ENCODE measurements at places on chromosomes 1 and 21.

GRCh38 chr1:19327301-19327700 is 15.2 kb downstream of the SLC66A1 start:
- H3K36me3 ChIP-seq = peaks cover 70% of the 10 kb centered on the region
- no peak overlapping the region for H3K27ac ChIP-seq
- no peak for DNase-seq

DNA sequence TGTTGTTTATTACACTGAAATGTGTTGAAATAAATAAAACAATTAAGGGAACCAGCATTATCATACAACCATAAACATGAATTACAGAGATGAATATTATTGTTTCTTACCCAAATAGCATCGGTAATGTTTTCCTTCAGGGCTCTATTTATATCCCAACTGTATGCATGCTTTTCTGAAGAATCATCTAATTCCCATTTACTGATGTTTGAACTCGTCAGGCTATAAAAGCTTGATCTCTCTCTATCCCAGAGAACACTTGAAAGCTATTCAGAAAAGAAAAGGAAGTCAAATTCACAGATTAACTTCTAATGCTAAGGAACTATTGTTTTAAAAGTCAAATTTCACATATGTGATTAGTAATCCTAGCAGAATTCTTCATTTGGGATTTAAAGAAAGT is 12.4 kb downstream of the NUP133 start:
- no peaks in the 10 kb centered on the region for H3K4me1 ChIP-seq
- H3K4me3 ChIP-seq = no peak overlapping the region
- H3K36me3 ChIP-seq = no peaks in the 10 kb centered on the region
- H3K27ac ChIP-seq = no peak overlapping the region
- DNase-seq = no peak

GRCh38 chr1:99957818-99958217 is 12.0 kb upstream of the SLC35A3 start:
- H3K4me3 ChIP-seq = no peak overlapping the region
- H3K36me3 ChIP-seq = no peaks in the 10 kb centered on the region
- H3K27ac ChIP-seq = no peak overlapping the region
- H3K4me1 ChIP-seq = no peaks in the 10 kb centered on the region

GRCh38 chr1:208654241-208654640 is 410.1 kb upstream of the PLXNA2 start:
- H3K27me3 ChIP-seq = no peaks in the 10 kb centered on the region
- no peak for DNase-seq
- no peak overlapping the region for H3K4me3 ChIP-seq
- H3K4me1 ChIP-seq = no peaks in the 10 kb centered on the region
- no peaks in the 10 kb centered on the region for H3K36me3 ChIP-seq

DNA sequence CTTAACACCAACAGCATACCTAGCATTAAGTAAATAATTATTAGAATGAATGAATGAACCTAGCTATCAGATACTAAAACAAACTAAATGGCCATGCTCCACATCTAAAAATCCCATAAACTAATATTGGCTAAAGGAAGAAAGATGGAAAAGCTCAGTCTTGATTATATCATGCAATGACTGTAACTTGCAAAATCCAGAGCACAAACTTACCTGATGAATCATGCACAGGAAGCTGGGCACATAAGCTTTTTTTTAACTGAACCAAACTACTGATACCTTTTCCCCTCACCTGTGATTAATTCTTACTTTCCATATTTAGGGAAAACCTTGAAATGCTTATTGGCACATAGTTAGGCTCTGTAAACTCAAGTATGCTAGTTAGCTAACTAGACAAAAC is 70.2 kb downstream of the KIF14 start:
- DNase-seq = no peak
- H3K27me3 ChIP-seq = no peaks in the 10 kb centered on the region
- no peaks in the 10 kb centered on the region for H3K36me3 ChIP-seq
- H3K27ac ChIP-seq = no peak overlapping the region
- H3K4me1 ChIP-seq = no peaks in the 10 kb centered on the region

DNA sequence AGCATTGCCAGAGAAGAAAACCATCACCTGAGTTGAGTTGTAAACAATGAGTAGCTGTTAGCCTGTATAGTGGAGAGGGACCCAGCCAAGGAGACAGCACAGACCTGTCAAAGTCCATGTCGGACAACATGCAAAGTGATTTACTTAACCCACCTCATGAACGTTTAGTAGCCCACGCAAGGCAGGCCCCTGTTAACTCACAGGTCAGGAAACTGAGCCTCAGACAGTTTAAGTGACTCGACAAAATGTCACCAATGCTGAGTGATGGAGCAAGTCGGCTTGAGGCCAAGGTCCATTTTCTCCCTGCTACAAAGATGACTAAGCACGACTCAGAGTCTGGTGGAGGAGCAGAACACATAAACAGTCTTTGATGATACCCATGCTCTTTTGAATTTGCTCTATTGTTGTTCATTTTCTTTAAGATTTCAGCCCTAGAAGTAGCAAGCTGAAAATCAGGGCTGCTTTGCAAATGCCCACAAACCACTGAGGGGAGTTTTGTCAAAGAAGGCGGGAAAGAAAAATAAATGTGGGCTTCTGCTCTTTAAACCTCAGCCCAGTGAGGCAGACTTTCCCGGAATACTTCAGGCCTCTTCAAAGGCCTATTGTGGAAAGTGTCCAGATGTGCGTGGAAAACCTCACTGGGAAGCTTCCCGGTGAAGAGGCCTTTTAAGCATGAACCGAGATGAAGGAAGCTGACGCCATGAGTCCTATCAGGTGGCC is 83.8 kb upstream of the HOOK1 start:
- H3K27ac ChIP-seq = peak overlapping the region; percentile 62
- peak; percentile 62 for DNase-seq
- H3K36me3 ChIP-seq = no peaks in the 10 kb centered on the region
- no peak overlapping the region for H3K4me3 ChIP-seq

DNA sequence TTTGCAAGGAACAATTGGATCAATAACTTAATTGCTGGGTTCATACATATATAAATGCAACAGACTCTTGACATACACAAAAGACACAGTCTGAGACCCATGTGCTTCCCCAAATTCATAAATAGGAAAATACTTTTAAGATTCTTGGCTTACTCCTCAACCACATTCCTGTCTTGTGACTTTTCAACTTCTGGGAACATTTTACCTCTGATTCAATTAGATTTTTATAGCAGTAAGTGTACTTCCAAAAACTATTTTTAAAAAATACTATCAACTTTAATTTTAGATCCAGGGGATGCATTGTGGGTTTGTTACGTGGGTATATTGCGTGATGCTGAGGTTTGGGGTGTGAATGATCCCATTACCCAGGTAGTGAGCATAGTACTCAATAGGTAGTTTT is 406.7 kb downstream of the RPS6KC1 start:
- no peaks in the 10 kb centered on the region for H3K36me3 ChIP-seq
- DNase-seq = no peak
- peaks cover 4% of the 10 kb centered on the region for H3K4me1 ChIP-seq
- H3K27me3 ChIP-seq = no peaks in the 10 kb centered on the region

DNA sequence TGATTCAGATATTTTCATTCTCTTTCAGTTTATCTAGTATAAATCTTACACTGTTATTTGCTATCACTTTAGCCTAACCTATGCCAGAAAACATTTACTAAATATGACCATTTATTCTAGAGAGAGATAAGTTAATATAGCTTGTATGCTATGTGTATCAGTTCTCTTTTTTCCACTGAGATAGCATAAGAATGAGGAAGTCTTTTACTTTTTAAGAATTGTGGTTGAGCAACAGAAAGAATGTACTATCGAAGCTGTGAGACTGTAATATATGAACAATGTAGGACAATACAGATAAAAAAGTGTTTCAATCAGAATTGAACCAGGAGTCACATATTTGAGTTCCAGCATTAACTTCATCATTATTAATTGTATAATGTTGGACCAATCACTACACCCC is 479.9 kb upstream of the PLXNA2 start:
- no peaks in the 10 kb centered on the region for H3K36me3 ChIP-seq
- no peak overlapping the region for H3K4me3 ChIP-seq
- H3K4me1 ChIP-seq = no peaks in the 10 kb centered on the region
- H3K27ac ChIP-seq = no peak overlapping the region
- no peaks in the 10 kb centered on the region for H3K27me3 ChIP-seq

DNA sequence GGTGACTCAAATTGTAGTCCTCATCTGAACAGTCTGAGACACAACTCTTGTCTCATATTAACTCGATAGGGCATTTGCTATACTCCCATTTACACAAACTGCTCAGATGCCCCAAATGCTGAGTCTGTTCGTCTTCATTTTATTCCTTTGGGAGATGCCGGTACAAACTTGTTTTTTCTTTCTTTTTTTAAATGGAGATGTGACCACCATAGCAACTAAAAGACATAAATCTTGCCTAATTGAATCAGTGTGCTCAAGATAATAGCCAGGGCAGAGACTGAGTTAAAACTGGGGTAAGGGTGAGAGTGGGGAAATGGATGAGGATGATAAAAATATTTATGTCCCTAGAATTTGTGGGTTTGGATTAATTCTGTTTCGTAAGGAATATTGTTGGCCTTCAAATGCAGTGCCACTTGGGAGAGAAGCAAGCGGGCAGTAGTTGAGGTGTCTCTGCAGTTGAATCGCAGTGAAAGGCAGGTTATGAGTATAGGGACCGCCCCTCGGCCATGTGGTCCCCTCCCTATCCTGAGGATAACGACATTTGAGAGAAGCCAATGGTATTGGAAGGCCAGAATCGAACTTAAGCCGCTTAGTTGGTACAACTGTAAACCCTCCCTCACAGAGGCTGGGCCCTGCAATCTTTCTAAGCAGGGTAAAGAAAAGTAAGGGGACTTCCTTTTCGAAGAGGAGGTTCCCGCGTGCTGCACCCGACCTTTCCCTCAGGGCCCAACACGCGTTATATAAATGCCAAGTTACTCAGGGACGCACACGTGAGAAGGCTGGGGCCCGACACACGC is 859 bp upstream of the LRRC8B start:
- no peaks in the 10 kb centered on the region for H3K36me3 ChIP-seq
- peak overlapping the region; percentile 99 for H3K4me3 ChIP-seq
- no peaks in the 10 kb centered on the region for H3K27me3 ChIP-seq
- peak overlapping the region; percentile 87 for H3K27ac ChIP-seq
- H3K4me1 ChIP-seq = peaks cover 36% of the 10 kb centered on the region

GRCh38 chr1:234851450-234852438 is 241.8 kb upstream of the IRF2BP2 start:
- H3K4me3 ChIP-seq = no peak overlapping the region
- H3K27ac ChIP-seq = no peak overlapping the region
- no peak for DNase-seq
- no peaks in the 10 kb centered on the region for H3K36me3 ChIP-seq
- no peaks in the 10 kb centered on the region for H3K27me3 ChIP-seq

GRCh38 chr1:39368045-39368444 is 123.4 kb upstream of the BMP8A start:
- no peaks in the 10 kb centered on the region for H3K27me3 ChIP-seq
- no peak overlapping the region for H3K27ac ChIP-seq
- DNase-seq = no peak
- no peaks in the 10 kb centered on the region for H3K4me1 ChIP-seq

DNA sequence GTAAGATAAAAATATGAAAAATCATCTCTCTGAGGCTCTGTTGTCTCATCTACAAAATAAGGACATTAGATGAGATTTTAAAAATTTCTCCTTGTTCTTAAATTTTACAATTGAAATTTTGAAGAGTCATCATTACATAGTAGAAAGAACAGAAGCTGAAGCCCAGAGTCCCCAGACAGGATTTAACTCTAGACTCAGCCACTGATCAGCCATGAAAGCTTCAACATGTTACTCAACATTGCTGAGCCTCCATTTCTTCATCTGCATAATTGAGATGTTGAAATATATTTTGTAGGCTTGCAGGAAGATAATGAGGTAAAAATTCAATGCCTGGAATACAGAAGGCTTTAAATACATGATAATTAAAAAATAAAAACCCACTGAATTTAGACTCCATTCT is 633.3 kb downstream of the LMO4 start:
- no peaks in the 10 kb centered on the region for H3K27me3 ChIP-seq
- no peak overlapping the region for H3K4me3 ChIP-seq
- H3K36me3 ChIP-seq = no peaks in the 10 kb centered on the region
- H3K4me1 ChIP-seq = no peaks in the 10 kb centered on the region

DNA sequence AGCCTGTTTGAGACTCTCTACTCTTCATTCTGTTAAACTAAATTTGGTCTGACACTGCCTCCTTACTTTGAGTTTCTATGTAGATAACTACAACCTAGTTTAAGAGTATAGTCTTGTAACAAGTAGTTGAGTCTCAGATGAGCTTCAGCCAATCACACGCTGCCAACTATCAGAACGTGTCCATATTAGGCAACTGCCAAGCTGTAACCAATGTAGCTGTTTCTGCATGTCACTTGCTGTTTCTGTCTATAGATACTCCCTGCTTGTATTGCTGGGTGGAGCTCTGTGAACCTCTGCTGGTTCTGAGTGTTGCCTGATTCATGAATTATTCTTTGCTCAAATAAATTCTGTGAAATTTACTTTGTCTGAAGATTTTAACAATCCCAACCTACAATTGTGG is 452.6 kb upstream of the NR5A2 start:
- H3K27ac ChIP-seq = no peak overlapping the region
- no peaks in the 10 kb centered on the region for H3K36me3 ChIP-seq

DNA sequence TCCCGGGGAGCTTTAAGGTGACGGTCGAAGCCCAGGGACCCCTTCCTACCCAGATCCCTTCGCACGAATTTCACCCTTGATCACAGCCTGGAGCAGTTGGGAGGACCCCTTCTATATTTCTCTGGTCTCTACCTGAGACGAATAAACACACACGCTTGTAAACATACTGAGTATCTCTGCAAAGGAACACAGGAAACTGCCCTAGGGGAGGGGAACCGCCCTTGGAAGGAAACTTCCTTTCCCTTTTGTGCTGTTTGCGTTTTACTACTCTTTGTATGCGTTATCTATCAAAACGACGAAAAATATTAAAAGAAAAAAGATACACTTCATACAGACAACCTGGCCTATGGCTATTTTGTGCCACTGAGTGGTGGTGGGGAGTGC is 750 bp downstream of the NECAP2 start:
- peaks cover 4% of the 10 kb centered on the region for H3K36me3 ChIP-seq
- H3K4me3 ChIP-seq = peak overlapping the region; percentile 100
- H3K27ac ChIP-seq = peak overlapping the region; percentile 82
- H3K4me1 ChIP-seq = peaks cover 61% of the 10 kb centered on the region
- H3K27me3 ChIP-seq = no peaks in the 10 kb centered on the region

GRCh38 chr1:100353988-100354387 is 1.7 kb downstream of the CDC14A start:
- H3K27me3 ChIP-seq = no peaks in the 10 kb centered on the region
- H3K27ac ChIP-seq = peak overlapping the region; percentile 89
- no peak overlapping the region for H3K4me3 ChIP-seq
- DNase-seq = no peak

- no peaks in the 10 kb centered on the region for H3K4me1 ChIP-seq
- no peaks in the 10 kb centered on the region for H3K36me3 ChIP-seq
- H3K27me3 ChIP-seq = peaks cover 39% of the 10 kb centered on the region
- no peak overlapping the region for H3K4me3 ChIP-seq
Measured at GRCh38 chr1:234230414-234230862, 142.8 kb upstream of the COA6 start.

DNA sequence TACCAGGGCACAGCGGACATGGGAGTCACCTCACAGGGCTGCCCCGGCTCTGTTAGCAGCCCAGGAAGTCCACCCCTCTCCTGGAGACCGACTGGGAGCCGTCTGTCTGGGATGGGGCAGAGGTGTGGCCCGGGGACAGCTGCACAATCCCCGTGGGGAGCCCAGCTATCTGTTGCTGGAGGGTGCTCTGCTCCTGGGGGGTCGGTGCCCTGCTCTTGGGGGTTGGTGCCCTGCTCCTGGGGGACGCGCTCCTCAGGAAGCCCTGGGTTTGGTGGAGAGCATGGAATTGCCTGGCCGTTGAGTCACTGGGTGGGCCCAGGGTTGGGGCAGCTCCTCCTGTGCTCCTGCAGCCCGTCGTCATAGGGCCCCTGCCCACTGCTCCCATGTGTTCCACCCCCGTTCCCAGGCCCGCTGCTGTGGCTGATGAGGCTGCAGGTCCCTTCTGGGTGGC is 39.3 kb downstream of the AGPAT3 start:
- H3K4me1 ChIP-seq = peaks cover 33% of the 10 kb centered on the region
- no peak overlapping the region for H3K4me3 ChIP-seq
- H3K27ac ChIP-seq = peak overlapping the region; percentile 68
